ENCODE measurements at places on chromosomes 3 and 15.

GRCh38 chr15:43958861-43959330 lies 132.1 kb downstream of the WDR76 start:
- DNase-seq, result no peak

DNA sequence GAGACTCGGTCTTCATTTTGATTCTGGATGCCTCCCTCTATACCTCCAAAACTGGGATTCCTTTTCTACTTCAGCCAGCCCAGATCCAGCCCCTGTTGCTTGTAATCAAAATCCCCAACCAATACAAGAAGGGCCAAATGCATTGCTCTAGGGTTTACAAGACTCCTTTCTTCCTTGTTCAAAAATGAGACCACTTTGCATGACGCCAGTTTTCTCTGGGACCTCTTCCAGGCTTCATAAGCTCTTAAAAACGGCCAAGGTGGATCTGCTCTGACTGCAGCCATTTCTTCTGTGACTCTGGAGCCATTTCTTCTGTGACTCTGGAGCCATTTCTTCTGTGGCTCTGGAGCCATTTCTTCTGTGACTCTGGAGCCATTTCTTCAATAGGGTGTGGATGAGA lies 71.9 kb downstream of the ADAMTS17 start:
- DNase-seq, result no peak

DNA sequence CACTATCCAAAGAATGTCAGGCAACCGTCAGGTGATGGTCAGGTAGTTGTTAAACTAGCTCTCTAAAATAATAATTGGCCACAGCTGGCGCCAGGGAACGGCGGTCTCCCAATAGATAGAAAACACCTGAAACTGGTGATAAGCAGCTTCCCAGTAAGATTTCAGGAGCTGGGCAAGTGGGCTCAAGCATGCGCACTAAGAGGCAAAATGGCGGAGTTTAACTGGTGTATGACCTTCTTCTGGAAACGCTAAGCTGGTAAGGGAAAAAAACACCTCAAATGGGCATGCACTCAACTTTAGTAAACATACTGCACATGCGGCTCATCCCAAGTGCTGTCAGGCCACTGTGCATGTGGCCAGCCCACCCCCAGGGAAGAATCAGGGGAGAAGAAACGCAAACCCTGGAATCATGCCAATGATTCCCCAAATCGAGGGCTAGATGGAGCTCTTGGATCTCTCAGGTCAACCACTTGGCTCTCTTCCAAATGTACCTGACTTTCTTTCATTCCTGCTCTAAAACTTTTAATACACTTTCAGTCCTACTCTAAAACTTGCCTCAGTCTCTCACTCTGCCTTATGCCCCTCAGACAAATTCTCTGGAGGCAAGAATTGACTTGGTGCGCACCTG lies 195.0 kb downstream of the ZNF621 start:
- DNase-seq, result no peak

DNA sequence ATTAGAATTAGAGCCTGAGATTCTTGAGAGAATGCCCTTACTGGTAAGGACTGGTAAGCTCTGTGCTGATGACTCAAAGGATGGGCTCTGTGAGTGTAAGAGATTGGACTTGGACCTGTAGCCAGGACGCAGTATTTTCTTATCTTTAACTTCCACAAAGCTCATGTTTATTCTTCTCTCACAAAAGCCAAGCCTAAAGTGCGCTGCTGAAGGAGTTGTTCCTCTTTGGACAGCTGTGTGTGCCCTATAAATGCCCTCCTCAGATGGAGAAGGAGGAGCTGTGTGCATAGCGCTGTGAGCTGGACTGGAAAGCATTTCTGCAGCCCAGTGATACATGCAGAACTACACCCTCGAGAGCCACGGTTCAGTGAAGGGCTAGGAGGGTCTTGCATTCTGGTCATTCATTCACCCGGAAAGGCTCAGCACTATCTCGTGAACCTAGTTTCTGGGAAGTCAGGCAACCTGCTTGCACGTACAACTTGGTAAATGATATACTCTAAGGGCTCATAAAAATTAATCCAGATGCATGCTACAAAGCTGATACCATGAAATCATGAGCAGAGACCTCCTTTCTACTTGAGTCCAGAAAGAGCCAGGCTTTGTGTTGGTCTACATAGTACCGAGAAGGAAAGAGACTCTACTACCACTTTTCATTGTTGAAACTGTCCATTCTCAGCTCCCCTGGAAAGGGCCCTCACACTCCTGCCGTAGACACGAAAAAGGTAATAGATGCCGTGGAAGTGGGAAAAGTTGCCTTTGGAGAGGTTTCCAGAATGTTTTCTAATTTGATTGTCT lies 103.0 kb upstream of the TBL1XR1 start:
- DNase-seq, result no peak

Data from stimulated activated CD8-positive, alpha-beta memory T cell treated with anti-CD3 and anti-CD28 coated beads, Interleukin-7, amount 100 ng/mL, for 1 hour (primary cell).